ENCODE measurements at places on chromosomes 1 and 21. TPM values are rescaled to one million over a fixed set of nuclear protein-coding genes. Genes with fewer than 3 reads are reported as not detected.
A peak's percentile ranks its signal among the peaks of the same experiment; 100 is the strongest.

RBM11 gene
- total RNA-seq = 0.57 TPM

S100A7 gene
- not detected for total RNA-seq

GRCh38 chr1:177256153-177257075, 85.7 kb downstream of the BRINP2 start:
- no peak for DNase-seq

DNA sequence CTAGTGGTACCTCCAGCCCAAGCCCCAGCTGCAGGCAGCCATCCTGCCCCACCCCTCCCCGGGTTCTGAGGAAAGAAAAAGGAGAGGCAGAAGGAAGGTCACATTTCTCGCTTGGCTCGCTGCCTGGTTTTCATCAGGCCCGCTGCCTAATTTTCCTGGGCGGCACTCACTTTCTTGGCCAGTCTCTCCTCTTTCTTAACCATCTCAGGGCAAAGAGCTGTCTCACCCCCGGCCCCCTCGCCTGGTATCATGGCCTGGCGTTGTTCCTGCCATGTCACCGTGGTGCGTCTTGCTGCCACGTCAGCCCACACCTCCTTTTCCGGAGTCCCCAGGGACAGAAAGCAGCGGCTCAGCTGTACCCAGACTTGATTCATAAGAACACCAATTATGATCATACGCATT, 26.6 kb upstream of the CASZ1 start:
- no peak for DNase-seq

- DNase-seq = peak; percentile 85
These were observed 8.8 kb upstream of the CEP85 start for GRCh38 chr1:26225033-26225831.

DNA sequence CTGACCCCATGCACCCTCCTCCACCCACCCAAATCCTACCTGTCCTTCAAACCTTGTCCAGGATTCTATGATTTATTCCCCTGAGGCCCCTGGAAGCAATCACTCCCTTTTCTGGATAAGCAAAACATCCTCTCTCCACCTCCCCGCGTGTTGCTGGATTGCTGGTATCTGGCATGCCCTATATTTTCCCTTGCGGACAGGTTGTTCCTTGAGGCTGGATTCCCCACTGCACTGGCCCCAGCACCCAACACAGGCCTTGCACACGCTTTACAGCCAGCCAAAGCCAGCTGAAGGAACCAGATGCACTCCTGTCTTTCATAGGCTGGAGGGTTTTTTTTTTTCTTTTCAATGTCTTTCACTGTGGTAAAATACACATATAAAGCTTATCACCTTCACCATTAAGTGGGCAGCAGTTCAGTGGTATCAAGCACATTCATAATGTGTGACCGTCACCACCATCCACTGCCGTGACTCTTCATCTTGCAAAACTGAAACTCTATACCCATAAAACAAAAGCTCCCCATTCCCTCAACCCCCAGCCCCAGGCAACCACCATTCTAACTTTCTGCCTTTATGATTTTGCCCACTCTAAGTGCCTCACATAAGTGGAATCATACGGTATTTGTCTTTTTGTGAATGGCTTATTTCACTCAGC, 50.9 kb downstream of the TOR1AIP2 start:
- DNase-seq = no peak

DNA sequence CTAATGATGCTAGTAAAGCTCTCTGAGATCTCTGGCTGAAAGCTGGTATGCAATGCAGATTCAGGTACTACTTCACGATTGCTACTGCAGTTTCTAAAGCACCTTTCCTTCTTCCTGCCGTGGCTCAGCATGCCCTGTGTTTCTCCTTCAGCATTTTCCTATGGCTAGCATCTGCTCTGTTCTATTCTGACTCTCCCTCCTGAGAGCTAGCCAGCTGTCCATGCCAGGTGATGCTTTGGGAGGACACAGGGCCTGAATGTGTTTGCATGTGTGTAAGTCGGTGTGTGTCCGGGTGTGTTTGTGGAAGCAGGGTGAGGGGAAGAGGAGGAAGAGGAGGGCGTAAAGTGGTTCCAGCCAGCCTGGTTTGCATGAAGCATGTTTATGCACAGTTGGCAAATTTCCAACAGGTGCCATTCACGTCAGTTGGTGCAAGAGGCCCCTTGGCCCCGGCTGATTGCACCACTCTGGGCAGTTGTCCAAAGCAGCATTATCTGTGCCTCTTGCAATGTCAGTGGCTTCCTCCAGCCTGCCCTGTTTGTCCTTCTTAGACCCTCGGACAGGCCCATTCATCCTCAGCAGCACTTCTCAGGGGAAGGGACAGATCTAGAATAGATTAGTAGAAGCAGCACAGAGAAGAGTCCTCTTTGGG, 433.3 kb downstream of the DISC1 start:
- no peak for DNase-seq

GRCh38 chr1:207581496-207582153, 63.3 kb upstream of the CR1L start:
- DNase-seq = no peak
